ENCODE measurements at places on chromosomes 7 and 10.

DNA sequence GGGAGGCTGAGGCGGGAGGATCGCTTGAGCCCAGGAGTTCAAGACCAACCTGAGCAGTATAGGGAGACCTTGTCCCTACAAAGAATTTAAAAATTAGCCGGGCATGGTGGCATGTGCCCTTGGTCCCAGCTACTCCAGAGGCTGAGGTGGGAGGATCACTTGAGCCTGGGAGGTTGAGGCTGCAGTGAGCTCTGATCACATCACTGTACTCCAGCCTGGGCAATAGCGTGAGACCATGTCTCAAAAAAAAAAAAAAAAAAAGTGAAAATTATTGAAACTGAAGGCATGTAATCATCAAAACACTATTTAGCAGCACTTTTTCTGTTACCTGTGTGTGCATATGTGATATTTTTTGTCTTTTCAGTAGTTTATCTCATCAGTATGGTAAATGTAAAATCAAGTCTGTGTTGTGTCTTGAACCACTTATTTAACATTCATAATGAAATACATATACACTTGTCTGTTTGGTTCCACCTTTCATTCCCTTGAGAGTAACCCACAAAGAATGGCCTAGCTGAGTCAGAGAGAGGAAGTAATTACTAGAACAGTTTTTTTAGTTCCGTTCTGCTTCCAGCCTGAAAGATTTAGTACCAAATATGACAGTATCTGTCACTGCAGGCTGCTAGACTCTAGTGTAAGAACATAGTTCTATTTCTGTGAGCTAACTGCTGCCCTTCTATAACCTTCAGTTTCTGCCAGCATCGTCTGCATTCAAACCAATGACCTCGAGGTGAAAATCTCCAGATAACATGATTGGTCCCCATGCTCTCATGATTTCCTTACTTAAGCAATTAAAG, 68.6 kb downstream of the MMRN2 start:
- peak; percentile 50 for DNase-seq

DNA sequence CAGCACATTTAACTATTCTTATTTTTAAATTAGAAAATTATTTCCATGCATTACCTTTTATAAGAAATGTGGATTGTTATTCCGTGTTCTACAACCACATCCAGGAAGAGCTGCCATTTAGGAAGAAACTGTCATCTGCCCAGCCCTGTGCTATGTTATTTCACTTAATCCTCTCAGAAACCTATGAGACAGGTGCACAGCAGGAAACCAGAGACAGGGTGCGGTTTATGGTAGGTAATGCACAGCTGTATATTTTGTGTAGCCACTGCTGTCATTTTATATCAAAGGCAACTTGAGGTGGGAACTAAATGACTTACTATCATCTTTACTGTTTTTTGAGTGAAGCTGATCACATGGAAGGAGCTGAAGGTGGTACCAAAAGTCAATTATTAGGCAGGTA, 232.3 kb downstream of the MAGI2 start:
- DNase-seq = no peak

GRCh38 chr10:14879124-14879927, 660 bp downstream of the SUV39H2 start:
- DNase-seq = no peak

GRCh38 chr10:43842072-43842471, 193.4 kb upstream of the ZNF32 start:
- DNase-seq = no peak

DNA sequence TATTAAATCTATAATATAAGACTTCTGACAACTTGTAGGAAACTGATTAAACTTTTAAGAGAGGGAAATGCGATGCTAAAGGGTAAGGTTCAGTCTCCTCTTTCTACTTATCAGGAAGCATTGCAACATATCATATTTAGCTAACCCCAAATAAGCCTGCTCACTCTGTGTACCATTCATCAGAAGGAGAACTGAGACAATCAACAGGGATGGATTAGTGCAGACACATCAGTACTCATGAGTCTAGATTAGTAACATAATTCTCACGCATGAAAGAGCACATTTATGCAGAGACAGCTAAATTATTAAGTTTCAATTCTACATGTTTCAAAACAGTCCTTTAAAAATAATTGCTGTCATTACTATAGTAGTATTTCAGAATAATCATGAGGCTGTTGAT, 354.2 kb upstream of the ZWINT start:
- DNase-seq = no peak

DNA sequence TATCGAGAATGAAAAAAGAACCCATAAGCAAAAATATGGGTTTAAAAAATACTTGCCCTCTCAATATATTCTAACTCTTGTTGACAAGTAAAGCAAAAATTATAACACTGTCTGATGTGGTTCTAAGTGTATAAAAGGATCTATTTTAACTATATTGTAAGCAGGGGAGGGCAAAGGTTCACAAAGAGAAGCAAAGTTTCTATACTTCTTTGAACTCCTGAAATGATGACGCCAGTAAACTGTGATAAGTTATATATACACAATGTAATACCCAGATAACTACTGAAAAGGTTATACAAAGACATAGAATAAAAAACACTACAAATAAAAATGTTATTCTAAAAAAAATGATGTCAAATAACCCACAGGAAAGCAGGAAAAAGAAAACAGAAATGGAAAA, 37.1 kb downstream of the PDLIM1 start:
- no peak for DNase-seq

DNA sequence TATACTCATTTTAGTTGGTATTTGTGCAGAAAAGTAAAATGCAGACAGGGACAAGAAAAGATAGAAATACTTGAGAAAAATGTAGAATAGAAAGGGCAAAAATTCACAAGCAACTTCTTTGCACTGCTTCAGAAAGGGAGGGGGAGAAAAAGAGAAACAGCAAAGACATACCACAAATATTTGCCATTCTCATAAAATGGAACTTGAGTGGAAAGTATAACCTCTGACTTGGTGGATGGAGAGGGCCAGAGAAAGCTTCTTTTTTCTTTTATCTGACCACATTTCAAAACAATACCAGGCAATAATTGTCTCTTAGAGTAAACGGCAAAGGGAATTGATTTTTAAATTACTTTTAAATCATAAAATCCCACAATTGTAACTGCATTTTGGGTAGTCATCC, 35.8 kb upstream of the TRUB1 start:
- no peak for DNase-seq
